ENCODE measurements at places on chromosomes 7 and 10.

GRCh38 chr10:113020838-113021237 is 70.8 kb downstream of the TCF7L2 start:
- DNase-seq = no peak

DNA sequence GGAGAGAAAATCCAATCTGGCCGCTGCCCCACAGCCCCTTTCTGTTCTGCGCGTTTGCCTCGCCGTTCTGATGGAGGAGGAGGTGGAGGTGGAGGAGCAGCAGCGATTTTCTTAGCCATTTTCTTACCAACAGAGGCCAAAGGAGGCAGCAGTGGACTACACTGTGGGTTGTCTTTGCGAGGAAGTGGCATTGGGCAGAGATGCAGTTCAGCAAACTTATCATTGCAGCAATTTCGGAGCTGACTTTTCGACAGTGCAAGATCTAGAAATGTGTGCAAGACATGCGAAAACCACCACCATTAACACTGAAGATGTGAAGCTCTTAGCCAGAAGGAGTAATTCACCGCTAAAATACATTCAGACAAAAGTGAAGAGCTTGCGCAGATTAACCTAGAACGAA is 1.9 kb upstream of the ARL4A start:
- peak; percentile 41 for DNase-seq

- no peak for DNase-seq
Observed at GRCh38 chr7:35501681-35502080, 193.3 kb downstream of the HERPUD2 start.

DNA sequence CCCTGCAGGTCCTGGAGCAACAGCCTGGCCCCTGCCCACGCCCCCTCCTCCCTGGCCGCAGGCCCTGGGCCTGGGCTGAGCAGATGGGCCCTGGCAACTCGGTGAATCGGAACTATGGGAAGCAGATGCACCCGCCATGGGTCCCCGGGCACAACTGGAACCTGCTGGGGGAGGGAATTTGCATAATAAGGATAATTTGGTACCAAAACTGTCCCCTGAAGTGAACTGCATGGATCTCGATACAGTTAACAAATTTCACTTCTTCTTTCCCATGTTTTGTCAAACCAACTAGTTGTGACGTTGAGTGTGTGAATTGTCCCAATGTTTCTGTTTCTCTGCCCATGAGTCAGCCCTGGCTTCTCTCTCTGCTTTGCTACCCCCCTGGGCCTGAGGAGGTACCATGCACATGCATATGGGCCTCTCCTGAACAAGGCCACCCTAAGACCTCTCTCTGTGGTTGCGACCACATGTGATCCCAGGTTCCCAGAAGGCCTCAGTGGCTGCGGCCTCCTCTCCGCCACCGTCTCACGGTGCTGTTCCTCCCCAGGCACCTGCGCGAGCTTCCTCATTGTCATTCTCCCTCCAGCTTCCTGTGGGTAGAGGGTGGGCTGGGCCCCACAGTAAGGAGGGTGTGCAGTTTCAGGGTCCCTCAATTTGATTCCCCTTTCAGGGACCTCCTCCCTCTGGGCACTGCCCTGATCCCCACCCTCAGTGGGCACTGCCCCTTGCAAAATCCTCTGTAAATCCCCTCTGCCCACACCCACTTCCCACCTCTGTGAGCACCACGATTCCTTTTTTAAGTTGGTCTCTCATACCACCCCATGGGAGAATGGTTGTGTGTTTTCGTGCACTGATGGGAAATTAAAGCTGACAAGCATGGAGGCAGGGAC is 40.0 kb downstream of the FIGNL1 start:
- DNase-seq = no peak

DNA sequence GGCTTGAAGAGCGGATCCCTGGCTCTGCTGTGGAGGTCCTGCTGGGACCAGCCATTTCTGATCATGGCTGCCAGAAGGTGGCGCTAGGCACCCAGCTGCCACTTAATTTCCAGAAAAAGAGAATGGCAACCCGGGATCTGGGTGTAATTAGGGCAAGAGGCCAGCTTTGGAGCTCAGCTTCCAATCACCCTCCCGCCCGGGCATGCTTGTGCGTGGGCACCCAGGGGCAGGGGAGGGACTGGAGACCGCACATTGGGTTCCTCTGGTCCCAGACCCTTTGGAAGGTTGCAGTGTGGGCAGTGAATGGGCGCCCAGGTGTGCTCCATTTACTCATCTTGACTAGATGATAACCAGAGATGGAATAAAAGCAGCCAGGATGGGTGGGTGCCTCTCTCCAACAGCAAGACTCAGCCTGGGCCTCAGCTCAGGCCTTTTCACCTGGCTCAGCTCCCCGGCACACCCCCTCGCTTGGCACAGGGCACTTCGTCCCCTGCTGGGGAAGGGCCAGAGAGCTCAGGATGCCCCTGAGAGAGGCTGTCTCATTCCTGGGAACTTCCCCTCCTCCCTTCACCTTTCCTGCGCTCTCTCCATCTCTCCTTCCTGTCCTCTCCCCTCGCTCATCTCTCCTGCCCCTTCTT is 14.7 kb downstream of the FAM241B start:
- DNase-seq = peak; percentile 67

DNA sequence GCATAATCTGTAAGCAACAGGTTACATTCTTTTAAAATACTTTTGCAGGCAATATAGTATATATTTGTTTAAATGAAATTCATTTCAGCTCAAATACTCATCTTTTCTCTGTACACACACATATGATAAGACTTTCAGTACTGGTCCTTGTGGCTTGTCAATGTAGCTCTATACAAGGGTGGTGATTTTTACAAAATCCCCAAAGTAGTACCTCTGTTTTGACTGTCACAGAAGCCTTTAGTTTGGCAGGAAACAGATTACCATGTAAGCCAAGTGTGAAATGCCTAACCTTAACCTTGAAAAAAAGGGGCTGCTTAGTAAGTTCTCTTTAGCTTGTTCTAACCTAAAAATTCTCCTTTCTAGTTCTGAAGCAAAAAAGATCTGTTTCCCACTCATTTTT is 87.9 kb downstream of the KCND2 start:
- DNase-seq = no peak

DNA sequence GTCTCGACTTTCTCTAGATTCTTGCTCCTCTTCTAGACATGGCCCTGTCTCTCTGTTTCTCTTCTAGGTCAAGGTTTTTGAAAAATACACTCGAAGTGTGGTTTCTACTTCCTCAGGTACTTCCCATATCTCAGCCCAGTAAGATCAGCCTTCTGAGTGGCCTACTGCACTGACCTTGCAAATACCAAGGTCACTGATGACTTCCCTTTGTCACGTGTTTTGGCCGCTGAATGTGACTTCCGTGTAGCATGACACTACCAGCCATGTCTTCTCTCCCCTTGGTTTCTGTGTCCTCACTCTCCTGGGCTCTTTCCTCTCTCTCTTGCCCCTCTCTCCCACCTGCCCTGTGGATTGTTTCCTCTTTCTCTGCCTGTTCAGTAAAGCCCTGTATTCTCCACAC is 7.9 kb upstream of the WIPF3 start:
- DNase-seq = no peak

GRCh38 chr10:95559471-95559870 is 1.7 kb downstream of the SORBS1 start:
- no peak for DNase-seq

- DNase-seq = no peak
Observed at GRCh38 chr10:120742373-120742772, 108.8 kb upstream of the WDR11 start.

DNA sequence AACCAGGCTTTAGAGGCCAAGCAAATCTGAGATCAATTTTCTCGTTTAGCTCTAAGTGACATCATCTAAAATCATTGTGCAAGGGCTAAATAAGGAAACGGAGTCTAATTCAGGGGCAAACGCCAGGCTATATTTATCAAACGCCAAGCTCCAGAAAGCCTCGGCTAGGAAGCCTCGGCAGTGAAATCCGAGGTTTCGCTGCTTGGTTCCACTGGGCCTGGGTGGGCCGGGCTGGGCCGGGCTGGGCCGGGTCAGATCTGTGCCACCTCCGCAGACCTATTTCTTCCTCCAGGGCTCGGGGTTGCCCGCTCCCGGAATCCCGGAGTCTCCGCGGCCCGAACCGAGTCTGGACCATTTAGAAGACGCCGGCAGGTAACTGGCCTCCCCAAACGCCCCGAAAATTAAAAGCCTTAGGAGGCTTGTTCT is 459 bp upstream of the FEZF1 start:
- no peak for DNase-seq

DNA sequence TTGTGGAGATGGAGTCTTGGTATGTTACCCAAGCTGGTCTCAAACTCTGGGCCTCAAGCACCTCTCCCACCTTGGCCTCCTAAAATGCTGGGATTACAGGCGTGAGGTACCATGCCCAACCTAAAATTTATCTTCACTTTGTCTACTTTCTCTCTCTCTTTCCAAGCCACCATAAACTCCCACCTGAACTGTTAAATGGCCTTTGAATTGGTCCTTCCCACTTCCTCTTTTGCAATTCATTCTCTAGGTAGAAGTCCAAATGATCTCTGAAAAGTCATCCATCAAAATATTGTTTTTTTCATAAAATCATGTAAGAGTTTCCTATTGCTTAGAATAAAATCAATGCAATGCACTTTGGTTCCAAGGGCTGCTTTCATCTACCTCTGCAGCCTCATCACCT is 90.1 kb upstream of the CELF2 start:
- no peak for DNase-seq

DNA sequence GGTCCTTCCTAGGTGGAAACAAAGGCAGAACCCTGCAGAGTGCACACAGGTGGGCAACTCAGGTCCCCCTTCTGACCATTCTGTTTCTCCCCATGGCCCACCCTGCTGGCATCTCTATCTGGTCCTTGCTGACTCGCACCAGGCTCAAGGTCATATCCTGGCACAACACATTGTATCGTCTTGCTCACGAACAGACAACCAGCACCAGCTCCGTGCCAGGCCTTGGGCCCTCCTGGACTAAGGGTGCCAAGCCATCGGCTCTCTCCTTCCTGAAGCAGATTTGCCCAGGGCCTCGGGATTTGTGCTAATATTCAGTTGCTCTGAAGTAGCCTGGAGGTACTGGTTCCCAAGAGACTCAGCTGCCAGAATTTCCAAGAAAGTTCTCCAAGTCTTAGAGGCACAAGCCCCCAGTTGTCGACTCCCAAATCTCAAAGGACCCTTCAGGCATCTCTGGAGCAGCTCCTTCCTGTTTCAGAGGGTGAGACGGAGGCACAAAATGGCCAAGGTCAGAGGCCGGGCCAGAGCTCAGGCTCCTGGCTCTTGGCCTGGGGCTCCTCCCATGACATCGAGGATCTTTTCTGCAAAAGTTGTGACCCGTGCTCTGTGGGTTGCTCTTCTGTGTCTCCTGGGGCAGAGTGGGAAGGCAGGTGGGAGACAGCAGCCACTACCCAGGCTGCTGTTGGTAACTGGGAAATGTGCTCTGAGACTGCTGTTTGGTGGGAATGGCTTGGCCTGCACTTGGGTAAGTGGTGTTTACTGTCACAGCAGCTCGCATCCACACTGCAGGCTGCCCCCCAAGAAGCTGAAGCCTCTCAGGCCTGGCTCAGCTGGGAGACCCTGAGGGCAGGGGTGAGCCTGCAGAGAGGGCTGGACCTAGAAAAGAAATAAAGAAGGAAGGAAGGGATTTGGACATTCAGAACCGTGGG is 121.3 kb downstream of the RGS10 start:
- DNase-seq = no peak

DNA sequence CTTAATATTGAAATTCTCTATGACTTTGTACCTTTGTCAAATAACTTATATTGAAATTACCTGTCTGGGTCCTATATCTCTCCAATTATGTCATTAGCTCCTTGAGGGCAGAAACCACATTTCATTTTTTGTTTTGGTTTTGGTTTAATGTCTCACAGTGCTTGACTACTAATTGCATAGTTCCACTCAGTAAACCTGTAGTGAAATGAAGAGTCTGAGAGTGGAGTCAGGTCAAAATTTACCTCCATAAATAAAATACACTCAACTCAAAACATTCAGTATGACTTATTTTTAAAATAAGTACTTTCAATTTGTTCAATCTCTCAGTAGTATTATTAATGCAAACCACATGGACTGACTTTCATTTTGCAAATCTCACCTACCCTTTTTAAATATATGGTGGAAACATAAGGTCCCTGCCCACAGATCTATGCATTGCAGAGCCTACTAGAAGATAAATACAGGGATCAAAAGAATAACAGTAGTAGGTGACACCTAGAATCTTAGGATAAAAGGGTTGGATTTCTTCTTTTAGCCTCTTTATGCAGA is 32.5 kb downstream of the PDE1C start:
- DNase-seq = no peak

GRCh38 chr10:22536620-22537019 is 177.8 kb downstream of the PIP4K2A start:
- no peak for DNase-seq

GRCh38 chr7:55396233-55396785 is 31.2 kb downstream of the LANCL2 start:
- DNase-seq = no peak

DNA sequence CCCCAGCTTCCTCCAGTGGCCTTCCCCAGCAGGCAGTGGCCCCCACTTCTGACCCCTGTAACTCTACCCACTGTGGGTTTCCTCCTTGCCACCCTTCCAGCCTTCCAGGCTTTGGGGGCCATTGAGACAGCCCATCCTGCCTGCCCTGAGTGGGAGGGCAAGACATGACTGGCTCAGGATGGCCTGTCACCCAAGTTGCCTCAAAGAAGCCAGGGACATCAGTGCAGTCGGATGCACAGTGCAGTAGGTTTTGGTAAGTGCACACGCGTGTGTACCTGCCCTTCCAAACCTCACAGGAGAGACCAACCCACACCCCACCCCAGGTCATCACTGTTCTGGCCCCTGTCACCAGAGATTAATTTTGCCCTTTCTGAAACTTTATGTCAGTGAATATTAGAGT is 22.7 kb downstream of the ZMIZ2 start:
- no peak for DNase-seq

DNA sequence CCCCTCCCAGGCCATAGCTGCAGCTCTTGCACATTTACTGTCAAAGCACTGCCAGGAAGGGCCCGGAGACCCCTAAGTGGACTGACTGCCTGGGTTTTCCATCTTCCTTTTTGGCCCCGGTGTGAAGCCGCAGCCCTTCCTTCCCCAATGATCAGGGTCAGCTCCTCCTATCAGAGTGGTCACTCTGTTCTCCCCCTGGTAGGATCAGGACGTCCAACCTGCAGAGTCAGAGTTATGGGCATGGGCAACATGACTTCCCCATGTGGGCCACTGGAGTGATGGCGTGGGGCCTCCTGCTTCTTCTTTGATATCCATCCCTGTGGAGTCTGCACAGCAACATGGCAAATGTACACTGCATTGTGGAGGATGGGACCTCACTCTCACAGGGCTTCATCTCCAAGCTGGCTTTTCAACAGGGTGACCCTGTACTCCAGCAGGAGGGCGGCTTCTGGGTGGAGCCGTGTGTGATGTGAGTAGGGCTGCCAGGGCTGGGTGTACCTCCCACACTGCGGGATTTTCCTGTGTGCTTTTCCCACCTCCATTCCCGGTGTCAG is 6.4 kb upstream of the RAMP3 start:
- no peak for DNase-seq

GRCh38 chr7:94909179-94909466 is 1.7 kb downstream of the PPP1R9A start:
- DNase-seq = no peak

- no peak for DNase-seq
Observed at GRCh38 chr7:49127359-49127913, 203.1 kb downstream of the CDC14C start.
